ENCODE measurements at places on chromosomes 5 and 9. TPM values are rescaled to one million over a fixed set of nuclear protein-coding genes. Genes with fewer than 3 reads are reported as not detected.

DNA sequence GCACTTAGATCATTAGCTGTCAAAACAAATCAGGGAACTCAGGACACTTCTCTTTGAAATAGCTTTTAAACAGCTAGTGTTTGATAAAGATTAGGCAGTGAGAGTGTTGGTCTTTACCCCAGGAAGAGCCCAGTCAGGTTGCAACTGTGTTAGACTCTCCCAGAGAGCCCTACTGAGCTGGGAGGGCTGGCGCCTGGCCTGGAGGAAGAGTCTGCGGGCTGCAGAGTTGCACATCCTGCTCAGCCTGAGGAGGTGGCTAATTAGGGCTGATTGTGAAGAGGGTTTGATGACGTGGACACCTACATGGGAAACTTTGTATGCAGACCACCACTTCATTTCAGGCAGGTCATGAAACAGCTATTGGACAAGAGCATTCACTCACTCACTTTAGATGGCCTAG lies 112.0 kb downstream of the TMEM174 start:
- no peak for DNase-seq

Gene RGS7BP
- 0.13 TPM for total RNA-seq

DNA sequence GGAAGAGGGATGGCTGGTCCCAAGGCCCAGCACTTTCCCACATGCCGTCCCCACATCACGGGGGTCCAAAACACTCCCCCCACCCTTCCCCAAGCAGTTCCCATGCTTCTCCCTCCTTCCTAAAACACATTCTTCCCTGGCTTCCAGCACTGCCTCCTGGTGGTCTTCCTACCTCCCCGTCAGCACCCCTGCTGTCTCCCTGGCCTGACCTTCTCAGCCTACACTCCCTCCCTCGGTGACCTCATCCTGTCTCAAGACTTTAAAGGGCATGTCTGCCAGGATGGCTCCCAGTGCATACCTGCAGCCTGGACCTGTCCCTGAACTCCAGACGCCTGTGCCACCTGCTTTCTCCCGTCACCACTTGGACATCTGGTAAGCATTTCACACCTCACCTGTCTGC lies 4.3 kb upstream of the NCS1 start:
- no peak for DNase-seq

GRCh38 chr5:156515121-156515520 lies 188.2 kb downstream of the SGCD start:
- DNase-seq = no peak

- DNase-seq = no peak
Measured at GRCh38 chr9:21524099-21524830, 42.2 kb upstream of the IFNE start.

- DNase-seq = no peak
Measured at GRCh38 chr9:38000332-38000731, 68.7 kb downstream of the SHB start.

Gene ROR2
- total RNA-seq = not detected

DNA sequence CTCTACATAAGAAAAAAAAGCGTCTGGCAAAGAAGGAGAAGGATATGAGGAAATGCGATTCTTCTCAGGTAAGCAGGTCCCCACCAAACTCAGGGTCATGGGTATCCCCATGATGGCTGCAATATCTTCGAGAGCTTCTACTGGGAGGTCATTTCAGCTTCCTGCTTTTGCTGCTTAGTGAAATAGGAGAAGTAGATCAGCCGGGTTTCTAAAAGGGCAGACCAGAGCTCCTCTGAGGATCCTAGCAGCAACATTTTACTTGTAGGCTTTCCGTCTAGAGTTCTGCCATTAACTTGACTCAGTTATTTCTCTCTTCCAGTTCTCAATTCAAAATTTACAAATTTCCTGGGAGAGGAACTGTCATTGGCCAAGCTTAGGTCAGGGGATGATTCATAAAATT lies 134.7 kb downstream of the DPYSL3 start:
- no peak for DNase-seq

DNA sequence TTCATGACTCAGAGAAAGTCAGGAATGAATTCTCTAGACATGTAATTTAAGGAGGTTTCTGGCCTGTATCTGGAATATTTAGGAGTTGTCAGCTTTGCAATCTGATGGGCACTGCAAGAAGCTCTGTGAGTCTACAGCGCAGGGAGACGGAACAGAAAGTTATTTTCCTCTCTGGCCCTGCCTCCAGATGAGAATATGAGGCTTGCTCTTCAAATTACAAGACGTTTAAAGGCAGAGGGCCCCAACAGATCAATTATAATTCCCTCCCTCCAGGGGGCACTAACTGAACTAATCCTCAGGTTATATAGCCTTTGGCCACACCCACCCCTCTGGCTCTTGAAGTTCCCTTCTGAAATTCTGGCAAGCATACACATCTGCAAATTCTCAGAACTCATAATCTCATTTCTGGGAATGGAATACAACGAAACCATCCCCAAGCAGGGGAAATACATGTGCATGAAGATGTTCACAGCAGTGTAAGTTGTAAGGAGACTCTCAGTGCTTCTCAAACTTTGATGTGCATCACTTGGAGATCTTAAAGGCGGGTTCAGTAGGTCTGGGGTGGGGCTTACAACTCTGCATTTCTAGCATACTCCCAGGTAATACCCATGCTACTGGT lies 307.6 kb downstream of the CWC27 start:
- DNase-seq = no peak

DNA sequence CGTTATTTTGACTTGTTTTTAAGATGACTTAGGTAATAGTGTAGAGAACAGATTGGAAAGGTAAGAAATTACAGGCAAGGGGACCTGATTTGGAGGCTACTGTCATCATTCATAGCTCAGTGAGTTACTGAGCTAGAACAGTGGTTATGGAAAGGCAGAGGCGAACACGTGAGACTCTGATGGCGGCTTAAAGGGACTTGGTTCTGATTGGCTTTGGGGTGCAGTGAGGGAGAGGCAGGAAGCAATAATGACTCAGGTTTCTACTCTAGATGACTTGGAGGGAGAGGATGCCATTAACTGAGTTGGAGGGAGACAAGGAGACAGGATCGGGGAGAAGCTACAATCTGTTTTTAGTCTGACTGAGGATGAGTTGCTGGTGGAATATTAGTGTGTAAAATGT lies 3.0 kb downstream of the F2RL2 start:
- no peak for DNase-seq

- no peak for DNase-seq
Measured at GRCh38 chr9:28770226-28770625, 1196.9 kb upstream of the C9orf72 start.

DNA sequence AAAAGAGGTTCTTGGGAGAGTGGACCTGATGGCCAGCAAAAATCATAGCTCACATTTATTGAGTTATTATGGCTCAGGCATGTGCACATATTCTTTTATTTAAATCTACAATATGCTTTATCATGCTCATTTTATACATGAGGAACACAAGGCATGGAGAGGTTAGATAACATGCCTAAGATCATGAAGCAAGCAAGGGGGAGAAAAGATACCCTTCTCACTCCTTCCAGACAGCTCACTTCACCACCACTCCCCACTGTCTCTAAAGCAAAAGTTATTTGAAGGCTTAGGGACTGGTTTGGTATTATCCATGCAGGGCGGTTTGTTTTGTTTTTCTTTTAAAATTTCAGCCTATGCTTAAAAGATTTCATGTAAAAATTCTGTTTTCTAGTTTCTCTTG lies 59.0 kb upstream of the PDE8B start:
- no peak for DNase-seq

- no peak for DNase-seq
Measured at GRCh38 chr9:114973216-114973615, 42.8 kb upstream of the TNFSF8 start.

DNA sequence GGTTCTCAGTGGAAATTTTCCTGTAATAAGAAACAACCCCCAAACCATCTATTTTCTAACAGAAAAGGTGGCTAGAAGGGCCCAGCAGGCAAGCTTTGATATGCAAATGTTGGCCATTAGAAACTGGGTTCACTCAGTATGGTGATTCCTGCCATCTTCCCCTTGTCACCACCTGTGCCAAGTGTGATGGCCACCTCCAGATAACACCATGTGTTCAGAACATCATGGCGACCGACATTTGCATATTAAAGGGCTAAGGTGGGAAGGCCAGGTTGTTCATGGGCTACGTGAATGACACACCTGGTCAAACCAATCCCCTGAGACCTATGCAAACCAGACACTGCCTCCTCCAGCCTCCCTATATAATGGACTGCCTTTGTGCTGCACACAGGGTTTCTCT lies 20.4 kb downstream of the FOXE1 start:
- DNase-seq = no peak

DNA sequence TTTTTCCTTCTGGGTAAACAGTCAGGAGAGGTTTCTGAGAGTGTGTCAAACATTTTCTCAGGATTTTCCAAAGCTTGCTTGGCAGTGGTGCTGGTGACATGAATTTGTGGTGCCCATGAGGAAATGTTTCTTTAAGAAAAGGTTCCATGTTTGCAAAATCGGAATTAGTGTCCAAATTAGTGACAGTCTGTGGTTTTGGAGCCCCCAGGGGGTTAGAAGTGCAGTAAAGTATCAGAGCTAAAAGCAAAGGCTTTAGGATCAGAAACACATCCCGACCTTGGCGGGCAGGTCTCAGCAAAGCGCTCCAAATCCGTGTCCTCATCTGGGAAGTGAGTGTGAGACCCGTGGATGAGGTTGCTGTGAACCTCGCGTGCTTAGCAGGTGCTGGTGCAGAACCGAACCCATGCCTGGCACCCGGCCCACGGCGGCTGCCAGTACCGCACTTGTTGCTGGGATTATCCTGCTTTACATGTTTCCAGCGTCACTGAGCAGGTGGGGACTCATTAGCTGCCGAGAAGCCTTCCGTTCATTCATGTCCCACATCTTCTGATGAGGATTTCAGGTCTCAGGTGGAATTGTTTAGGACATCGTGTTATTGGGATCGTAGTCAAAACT lies 70.8 kb upstream of the COL5A1 start:
- DNase-seq = no peak
